Activated naive CD4-positive, alpha-beta T cell treated with anti-CD3 and anti-CD28 coated beads for 36 hours (primary cell): ENCODE measurements at places on chromosomes 5 and 9. TPM values are rescaled to one million over a fixed set of nuclear protein-coding genes. Genes with fewer than 3 reads are reported as not detected.

The LHX3 gene
- not detected for total RNA-seq

- peaks cover 14% of the 10 kb centered on the region for H3K4me1 ChIP-seq
- no peak for DNase-seq
- H3K27ac ChIP-seq: no peak overlapping the region
- H3K36me3 ChIP-seq: no peaks in the 10 kb centered on the region
Observed at GRCh38 chr9:71821405-71821804, 53.1 kb upstream of the CEMIP2 start.

DNA sequence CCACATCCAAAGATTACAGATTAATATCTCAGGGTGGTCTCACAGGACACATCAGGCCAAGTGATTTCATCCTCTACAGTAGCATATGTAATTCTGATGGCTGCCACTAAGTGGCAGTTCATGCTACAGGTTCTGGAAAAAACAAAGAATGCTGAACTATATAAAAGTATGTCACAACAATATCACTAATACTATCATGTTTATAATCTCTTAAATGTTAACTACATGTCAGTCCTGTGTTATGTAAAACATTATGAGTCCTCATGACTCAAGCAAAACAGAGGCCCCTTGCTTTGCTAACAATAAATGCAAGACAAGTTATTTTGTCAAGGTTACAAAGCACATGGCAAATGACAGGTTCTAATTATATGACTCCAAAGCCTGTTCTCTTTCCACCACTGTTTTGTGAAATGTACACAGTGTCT, 233.2 kb downstream of the FBXL17 start:
- no peak overlapping the region for H3K27ac ChIP-seq
- no peak for DNase-seq
- peaks cover 12% of the 10 kb centered on the region for H3K36me3 ChIP-seq
- no peaks in the 10 kb centered on the region for H3K27me3 ChIP-seq
- no peak overlapping the region for H3K4me3 ChIP-seq

DNA sequence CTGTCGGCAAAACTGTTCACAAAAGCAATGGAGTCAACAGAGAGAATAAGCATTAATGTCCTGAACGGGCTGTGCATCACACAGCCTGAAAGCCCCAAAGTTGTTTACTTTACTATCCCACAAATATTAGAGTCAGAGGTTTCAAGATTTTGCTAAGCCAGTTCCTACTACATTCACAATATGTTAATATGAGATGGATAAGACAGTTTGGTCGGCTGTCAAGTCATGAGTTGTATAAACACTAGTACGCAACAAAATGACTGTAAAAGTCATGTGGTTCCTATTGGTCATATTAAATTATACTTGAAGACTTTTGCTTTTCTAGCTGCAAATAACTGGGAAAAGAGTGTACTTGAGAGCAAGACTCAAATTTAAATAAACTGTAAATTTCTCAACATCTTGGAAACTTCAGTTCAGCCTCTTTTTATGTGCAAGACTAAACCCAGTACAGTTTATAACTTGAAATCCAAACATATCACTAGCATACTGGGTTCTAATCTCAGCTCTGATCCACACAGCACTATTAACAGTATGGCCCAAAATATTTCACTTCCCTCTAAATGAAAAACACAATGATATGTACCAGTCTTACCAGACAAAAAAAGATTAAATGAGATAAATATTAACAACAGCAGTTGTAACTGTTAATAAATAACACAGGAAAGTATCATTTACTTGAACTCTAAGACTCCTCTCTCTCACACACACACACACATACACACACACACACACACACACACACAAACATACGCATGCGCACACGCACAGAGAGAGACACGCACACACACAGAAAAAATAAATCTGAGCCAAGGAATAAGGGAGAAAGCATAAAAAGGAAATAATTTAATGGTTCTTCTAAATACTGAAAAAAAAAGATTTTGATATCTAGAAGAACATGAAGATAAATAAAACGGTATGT, 33.1 kb downstream of the FANCC start:
- H3K27me3 ChIP-seq: no peaks in the 10 kb centered on the region
- no peak for DNase-seq
- peaks cover 6% of the 10 kb centered on the region for H3K4me1 ChIP-seq
- H3K4me3 ChIP-seq: no peak overlapping the region
- H3K27ac ChIP-seq: no peak overlapping the region
